ENCODE measurements at places on chromosomes 7 and 10.

GRCh38 chr7:135827391-135827790, 78.8 kb upstream of the FAM180A start:
- DNase-seq: no peak

- DNase-seq: no peak
Measured at GRCh38 chr7:80247891-80248290, 113.3 kb downstream of the GNAI1 start.

DNA sequence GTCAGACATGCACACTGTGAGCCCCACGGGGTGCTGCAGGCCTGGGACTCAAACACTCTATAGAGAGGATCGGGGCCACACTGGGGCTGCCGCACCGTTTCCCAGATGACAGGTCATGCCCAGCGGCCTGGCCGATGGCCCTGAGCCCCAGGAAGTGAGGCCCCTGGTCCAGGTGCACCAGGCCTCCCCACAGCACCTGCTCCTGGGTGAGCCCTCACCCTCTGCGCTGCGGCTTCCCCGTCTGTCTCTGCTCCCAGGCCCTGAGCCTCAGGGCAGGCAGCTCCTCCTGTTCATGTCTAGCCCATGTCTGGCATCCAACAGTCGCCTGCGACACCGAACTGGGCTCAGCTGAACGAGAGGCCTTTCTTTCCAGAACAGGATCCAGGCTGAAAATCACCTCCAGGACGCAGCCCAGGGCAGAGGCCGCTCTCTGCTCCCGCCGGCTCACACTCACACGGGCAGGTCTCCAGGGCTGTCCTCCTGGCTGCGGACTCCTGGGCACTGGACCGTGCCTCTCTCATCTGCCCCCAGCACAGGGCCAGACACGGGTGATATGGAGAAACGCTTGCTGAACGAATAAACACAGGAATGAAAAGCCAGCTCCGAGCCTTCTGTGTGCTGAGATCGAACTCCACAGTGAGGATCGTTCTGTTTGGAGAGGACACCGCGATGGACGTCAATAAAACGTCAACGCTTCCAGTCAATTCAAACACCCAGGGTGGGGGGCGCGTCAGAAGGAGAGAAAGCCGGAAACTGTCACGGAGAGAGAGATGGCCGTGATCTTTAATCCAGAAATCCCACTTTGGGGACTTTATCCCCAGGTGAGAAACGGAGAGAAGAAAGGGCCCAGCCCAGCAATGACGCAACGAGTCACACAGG, 202.4 kb downstream of the ELFN1 start:
- DNase-seq: no peak

DNA sequence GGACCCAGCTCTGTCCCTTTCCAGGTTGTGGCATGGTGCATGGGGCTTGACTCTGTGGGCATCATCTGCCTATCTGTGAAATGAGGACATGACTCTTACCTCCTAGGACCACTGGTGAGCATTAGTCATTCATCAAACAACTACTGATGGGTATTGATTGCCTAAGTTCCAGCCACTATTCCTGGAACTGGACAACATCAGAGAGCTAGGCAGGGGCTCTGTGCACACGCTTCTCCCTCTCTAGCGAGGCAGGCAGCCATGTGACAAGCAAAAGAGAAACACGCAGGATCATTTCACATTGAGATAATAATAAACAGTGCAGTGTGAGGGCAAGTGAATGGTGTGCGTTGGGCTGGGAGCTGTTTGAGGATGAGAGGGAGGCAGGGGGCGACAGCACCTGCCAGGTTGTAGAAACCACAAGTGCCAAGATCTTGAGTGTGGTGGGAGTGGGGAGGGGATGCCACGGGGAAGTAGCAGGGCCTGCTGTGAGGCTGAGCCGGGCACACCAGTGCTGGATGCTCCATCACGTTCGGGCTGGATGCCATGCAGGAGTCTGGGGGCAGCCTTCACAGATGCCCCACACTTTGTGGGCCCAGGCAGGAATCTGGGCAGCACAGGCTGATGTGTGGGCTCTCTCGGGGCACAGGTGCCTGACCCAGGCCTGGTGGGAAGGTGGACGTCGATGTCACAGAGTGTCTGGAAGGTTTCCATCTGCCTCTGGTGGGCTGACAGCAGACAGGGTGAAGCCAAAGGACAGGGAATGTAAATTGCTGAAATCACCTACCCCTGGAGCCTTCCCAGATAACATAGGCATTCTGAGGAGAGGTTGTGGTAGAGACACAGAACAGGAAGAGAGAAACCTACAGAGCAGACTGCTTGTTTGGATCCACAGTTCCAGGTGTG, 405.5 kb downstream of the RPS24 start:
- DNase-seq: no peak

- DNase-seq: no peak
Measured at GRCh38 chr7:20484356-20484755, 131.1 kb upstream of the ABCB5 start.

GRCh38 chr10:62199584-62199983, 69.1 kb downstream of the RTKN2 start:
- DNase-seq: no peak

DNA sequence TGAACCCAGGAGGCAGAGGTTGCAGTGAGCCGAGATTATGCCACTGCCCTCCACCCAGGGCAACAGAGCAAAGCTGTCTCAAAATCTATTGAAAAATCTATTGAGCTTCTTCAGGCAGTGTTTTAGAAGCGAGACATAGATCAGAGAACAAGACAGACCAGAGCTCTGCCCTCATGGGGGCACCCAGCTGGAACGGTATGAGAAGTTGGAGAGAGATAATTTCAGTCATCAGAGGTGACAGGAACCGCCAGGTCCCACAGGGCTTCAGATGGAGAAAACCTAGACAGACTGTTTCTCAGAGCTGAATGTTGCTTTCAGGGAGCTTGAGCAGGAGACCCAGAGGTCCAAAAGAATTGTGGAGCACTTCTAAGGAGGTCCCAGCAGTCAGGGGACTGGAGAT, 14.2 kb upstream of the GTF2IRD1 start:
- no peak for DNase-seq

DNA sequence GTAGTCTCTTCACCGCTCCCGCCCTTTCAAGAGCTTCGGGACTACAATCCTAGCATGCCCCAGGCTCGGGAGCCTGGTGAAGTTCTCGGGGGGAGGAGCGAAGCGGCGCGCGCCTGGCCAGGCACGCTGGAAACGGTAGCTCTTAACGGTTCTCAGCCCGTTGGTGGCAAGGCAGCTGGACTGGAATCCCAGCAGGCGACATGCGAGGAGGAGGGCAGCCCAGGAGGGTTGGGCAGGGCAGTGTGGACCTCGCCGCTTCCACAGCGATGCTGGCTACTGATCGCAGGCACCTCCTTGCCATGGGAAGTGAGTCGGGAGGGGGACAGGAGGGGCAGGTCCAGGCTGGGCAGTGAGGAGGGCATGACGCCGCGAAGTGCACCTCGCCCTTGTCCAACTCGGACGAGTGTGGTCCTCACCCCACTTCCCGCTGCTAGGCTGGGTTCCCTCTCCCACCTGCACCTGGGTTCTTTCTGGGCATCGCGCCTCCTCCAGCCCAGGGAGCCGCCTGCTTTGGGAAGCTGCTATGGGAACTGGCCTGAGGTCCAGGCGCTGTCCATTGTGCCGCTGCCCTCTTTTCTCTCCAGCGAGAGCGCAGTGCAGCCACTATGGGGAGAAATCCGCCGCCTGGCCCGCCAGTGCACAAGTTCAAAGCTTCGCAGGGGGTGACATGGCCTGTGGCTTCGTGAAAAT, 367.8 kb upstream of the NUPR2 start:
- no peak for DNase-seq

- no peak for DNase-seq
Measured at GRCh38 chr7:100215895-100216294, 3.9 kb upstream of the PVRIG start.

DNA sequence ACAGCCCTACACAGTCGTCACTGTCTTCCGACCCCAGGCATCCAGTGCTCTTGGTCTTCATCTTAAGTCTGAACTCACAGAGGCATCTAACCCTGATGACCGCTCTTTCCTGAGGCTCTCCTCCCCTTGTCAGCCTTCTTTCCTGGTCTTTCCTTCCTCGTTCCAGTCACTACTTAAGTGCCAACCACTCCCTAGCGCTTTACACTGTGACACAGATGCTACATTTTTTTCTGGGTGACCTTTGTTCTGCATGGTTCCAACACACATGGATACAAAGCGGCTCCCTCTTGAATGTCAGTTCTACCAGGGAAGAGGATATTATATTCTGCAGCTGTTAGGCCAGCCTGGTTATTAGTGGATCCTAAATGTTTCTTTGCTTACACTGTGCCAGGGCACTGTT, 12.7 kb downstream of the YWHAG start:
- DNase-seq: no peak

DNA sequence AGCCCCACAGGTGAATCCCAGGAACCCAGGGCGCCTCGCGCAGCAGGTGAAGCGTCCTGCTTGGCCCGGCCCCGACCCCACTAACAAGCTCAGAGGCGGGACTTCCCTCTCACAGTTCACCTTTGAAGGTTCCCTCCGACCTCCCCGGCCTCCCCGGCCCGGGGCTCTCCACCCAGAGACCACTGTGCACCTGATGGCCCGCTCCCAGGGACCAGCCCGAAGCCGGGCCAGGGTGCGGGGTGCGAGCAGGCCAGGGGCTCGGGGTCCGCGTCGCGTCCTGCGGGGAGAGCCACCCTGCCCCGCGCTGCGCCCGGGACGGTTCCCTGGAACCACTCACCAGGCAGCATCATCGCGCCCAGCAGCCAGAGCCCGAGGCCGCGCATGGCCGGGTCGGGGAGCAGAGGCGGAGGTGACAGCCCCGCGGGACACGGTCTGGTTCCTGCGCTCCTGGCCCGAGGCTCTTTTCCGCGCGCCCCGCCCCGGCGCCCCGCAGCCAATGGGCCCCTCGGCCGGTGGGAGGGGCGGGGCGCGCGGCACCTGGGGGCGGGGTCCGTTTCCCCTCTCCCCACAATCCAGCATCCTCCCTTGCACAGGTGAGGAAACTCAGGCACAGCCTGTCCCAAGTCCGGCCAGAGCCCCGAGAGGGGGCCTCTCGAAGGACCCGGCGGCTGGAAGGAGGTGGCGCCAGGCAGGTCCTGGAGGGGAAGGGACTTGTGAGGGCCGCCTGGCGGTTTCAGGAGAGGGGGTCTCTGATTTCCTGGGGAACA, at the start of gene ADAM8:
ADAM8 (minus strand) TSS at position 434 of the 767 bp plus-strand sequence; CDS start at position 383, 51 bp downstream.
- no peak for DNase-seq

DNA sequence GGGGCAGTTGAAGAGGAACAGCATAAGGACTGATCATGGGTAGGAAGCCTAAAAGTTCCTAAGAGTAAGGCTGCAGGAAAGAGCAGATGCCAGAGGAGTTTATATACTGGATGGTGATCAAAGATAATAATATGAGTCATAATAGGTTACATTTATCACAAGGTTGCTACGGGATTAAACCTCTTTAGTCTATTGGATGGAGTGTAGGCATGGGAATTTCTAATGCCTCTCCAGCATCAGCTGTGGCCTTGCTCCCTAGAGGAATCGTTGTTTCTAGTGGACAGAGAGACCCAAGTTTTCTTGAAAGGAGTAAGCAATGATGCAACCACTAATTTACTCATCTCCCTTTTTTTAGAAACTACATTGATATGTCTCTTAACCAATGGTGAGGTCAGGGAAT, 213.4 kb downstream of the GPR37 start:
- no peak for DNase-seq

DNA sequence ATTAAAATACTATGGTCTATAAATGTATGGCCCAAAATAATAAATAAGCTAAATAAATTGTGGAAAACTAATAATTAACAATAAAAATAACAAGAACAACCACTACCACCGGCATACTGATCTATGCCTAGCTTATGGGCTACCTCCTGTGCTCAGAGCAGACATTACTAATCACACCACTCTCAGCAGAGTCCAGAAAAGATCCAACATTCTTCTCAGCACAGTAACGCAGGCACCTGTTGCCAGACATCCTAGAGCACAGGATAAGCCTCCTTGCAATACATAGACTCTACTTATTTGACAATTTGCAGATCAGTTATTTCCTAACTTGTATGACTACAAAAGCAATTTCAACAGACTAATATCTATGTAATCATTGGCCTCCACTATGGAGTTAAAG, 137.1 kb upstream of the NEBL start:
- DNase-seq: no peak

GRCh38 chr7:34756691-34757090, 98.7 kb downstream of the NPSR1 start:
- no peak for DNase-seq

DNA sequence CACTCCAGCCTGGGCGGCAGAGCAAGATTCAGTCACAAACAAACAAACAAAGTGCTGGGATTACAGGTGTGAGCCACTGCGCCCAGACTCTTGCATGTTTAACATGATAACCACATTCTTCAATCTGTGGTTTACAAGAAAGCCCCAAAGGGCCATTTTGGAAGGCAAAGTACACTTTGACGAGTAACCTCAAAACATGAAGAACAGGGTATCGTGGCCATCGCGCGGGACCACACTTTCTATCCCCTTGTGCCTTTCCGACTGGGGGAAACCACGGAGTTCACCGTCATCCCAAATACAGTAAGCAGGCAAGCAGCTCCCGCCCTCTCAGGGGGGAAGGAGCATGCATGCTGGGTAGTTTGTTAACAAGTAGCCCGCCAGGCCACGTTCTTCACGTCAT, 125.2 kb downstream of the RNF216 start:
- DNase-seq: no peak

DNA sequence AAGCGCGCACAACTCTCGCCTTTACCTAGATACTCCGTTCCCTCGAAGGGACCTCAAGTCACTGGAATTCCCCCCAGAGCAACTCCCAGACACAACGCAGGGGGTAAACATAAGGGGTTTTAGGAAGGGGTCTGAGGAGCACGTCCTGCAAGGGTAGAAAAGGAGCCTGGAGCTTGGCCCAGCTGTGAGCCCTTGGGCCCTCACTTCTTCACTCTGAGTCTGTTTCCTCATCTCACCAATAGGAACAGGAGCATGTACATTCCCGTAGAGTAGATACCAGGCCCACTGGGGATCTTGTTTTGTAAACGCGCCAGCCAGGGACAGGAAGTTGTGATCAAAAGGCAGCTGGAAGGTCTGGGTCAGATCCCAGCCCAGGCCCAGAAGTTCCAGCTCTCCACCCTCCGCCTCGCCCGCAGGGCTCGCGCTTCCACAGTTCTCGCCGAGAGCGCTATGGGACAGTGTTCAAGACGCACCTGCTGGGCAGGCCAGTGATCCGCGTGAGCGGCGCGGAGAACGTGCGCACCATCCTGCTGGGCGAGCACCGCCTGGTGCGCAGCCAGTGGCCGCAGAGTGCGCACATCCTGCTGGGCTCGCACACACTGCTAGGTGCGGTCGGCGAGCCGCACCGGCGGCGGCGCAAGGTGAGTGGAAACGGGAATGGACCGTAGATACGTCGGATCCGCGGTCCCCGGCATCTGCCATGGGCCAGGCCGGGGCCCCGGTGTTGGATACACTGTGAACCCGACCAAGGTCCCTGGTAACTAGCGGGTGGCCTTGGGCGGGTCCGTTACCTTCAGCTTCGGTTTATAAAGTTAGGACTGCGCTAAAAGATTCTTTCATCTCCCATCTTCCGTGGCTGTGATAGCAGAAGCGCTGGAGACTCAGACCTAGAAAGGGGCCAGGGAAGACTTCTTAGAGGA, 1.3 kb downstream of the CYP26C1 start:
- DNase-seq: no peak

GRCh38 chr10:16184096-16184597, 252.7 kb upstream of the PTER start:
- DNase-seq: no peak

- no peak for DNase-seq
Measured at GRCh38 chr7:34341326-34341725, 316.7 kb upstream of the NPSR1 start.

Measured in stimulated activated CD4-positive, alpha-beta T cell treated with anti-CD3 and anti-CD28 coated beads, Interleukin-15, amount 100 ng/mL, for 48 hours (primary cell).